G401 (cell line): ENCODE measurements at places on chromosomes 4 and X. TPM values are rescaled to one million over a fixed set of nuclear protein-coding genes. Genes with fewer than 3 reads are reported as not detected.

DNA sequence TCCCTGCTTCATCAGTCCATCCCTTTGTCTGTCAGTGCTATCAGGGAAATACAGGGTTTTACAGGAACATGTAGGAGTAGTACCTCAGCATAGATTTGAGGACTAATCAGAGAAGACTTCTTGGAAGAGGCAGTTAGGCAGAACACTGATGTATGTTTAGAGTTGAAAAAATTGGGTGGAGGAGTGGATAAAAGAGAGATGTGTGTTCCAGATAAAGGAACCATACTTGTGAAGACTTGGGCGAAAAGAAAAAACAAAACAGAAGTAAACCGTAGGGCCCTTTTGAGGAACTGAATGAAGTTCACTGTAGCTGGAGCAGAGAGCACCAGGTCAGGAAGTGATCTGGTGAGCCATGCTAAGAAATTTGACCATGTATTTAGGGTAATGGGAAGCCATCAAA, 32.3 kb downstream of the AFF1 start:
- DNase-seq, result no peak

Gene HNRNPDL
- total RNA-seq, result 254 and 315 TPM in 2 replicates

Gene TRIM75
- total RNA-seq, result not detected in 2 replicates

GRCh38 chrX:27679281-27679680, 89.1 kb downstream of the DCAF8L2 start:
- DNase-seq, result no peak

DNA sequence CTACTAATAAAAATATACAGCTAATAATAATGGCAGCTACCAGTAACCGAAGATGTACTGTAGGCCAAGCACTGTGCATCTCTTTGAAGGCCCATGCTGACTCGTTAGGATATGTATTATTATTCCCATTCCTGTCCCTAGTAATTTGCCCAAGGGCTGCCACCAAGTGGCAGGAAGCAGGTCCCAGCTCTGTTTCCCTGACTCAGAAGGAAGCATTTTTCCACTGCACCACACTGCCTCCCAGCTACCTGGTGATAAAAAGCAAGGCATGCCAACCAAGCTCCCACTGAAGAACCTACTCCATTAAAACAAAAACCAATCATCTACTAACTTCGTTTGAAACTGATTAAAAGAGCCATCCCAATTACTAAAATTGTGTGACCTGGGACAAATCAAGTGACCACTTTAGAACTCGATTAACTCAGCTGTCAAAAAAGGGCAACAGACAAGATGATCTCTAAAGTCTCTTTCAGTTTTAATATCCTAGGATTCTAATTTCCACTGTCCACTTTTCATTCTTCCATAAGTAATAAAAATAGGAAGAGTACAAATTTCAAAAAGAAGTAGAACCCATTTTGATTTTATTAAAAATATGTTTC, 24.3 kb upstream of the PGM2 start:
- DNase-seq, result peak; percentile 83

Gene ERVMER34-1
- total RNA-seq, result not detected in 2 replicates

- peak; percentile 77 for DNase-seq
Measured at GRCh38 chr4:61785761-61786160, 585.6 kb downstream of the ADGRL3 start.

GRCh38 chr4:14449308-14449707, 553.0 kb upstream of the CPEB2 start:
- no peak for DNase-seq

GRCh38 chr4:156173486-156173885, 219.8 kb upstream of the CTSO start:
- DNase-seq, result no peak

GRCh38 chrX:21398426-21398825, 24.2 kb downstream of the CNKSR2 start:
- DNase-seq, result no peak

DNA sequence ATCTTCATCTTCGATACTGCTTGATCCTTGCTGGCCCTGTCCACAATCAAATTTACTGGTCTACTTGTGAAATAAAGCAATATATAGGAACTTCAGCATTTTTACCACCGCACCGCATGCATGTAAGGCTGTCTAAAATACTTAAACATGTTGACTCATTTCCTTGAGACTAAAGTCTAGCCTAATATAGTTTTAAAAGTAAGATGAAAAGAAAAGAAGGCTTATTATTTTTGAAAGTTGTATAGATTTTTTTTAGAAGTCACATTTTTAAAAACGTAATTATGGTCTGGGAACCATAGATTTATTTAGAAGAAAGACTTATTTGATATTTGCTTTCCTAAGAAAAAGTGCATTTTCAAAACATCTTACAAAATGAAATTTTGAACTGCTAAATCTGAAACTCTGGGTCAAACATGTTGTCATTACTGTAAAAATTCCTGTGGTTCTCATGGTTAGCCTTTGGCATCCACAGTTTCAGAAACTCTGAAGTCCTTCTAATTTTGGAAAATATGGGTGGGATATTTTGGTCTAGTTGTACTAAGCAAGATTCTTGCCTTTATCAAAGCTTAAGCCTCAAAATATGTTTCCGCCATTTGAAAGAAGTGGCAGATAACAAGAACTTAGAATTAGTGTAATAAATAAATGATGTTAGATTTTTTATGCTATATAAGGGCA, 423.5 kb upstream of the CTSO start:
- no peak for DNase-seq
